ENCODE measurements at places on chromosomes 6 and 20.

- no peak for DNase-seq
These were observed 249.7 kb downstream of the TMEM242 start for GRCh38 chr6:157073596-157073995.

GRCh38 chr6:29980511-29980910 lies 38.2 kb downstream of the HLA-A start:
- no peak for DNase-seq

DNA sequence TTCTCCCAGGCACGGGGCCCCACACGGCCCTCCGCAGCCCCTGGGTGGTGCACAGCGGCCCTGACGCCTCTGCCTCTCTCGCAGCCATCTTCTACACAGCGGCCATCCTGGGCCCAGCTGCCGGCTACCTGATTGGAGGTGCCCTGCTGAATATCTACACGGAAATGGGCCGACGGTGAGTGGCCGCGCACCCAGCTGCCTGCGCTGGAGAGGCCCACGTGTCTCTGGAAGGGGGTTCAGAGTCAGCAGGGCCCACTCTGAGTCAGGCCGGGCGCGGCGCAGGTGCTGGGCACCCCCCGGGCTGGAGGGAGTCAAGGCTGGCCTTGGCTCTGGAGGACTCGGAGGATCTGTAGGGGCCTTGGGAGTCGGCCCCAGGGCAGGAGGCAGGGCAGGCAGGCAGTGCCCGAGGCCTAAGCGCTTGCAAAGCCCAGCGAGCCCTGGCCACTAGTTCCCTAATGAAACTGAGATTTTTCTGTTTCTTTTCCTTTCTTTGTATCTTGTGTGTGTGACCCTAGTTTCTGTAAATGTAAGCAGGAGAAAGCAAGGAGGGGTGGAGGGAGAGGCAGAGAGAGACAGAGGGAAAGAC lies 16.4 kb downstream of the SLCO4A1 start:
- no peak for DNase-seq

DNA sequence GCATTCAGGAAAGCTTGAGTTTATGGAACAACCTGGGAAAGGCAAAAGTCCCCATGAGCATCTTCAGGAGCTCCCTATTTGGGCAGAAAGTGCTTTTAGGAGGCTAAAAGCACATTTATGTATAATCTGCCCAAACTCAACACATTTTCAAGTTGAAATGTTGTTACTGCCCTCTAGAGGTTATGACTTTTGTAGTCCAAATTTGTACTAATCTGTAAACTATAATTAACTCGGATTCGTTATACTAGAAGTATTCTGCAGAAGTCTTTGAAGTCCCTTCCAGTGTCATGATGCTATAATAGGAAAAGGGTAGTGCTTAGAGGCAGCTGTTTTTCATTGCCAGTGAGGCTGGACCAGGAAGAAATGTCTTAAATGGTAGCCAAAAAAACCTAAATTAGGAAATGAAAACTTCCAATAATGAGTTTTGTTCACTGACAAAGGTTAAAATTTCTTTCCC lies 44.8 kb upstream of the EMILIN3 start:
- DNase-seq, result no peak

DNA sequence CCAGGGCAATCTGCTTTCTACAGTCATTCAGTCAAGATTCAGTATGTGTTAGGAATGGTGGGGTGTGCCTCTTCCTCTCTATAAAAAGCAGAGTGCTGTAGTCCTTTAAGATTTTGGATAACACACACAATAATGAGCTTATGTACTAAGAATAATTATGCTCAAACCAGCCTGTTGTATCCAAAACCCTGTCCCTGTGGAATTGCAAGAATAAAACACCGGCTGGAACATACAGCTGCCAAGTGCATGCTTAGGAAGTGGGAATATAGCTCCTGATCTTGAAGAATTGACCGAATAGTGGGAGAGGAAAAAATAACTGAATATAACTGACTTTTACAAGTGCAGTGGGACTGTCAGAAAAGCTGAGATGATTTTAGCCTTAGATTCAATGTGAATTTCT lies 979 bp upstream of the MOCS1 start:
- DNase-seq, result no peak

- no peak for DNase-seq
These were observed 140.9 kb downstream of the SLC22A3 start for GRCh38 chr6:160489091-160489490.

GRCh38 chr6:502761-503160 lies 111.2 kb downstream of the IRF4 start:
- no peak for DNase-seq

DNA sequence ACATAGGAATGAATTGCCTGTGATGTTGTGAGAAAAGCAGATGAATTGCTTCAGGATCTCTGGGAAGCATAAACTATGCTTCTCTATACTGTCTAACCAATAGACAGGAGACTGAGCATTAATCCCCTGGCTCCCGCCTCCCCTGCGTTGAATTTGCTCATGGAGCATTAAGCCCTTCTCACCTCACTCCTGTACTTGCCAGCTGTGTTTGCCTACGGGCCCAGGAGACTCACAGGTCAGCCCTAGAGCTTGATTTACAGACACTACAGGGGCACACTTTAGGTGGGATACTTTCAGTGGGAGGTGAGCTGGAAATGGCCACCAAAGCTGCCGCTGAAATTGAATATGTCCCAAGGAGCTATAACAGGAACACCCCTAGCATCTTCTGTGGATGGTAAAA lies 418.7 kb downstream of the CBLN4 start:
- no peak for DNase-seq

GRCh38 chr6:88808381-88808780 lies 155.0 kb downstream of the RNGTT start:
- DNase-seq, result no peak

DNA sequence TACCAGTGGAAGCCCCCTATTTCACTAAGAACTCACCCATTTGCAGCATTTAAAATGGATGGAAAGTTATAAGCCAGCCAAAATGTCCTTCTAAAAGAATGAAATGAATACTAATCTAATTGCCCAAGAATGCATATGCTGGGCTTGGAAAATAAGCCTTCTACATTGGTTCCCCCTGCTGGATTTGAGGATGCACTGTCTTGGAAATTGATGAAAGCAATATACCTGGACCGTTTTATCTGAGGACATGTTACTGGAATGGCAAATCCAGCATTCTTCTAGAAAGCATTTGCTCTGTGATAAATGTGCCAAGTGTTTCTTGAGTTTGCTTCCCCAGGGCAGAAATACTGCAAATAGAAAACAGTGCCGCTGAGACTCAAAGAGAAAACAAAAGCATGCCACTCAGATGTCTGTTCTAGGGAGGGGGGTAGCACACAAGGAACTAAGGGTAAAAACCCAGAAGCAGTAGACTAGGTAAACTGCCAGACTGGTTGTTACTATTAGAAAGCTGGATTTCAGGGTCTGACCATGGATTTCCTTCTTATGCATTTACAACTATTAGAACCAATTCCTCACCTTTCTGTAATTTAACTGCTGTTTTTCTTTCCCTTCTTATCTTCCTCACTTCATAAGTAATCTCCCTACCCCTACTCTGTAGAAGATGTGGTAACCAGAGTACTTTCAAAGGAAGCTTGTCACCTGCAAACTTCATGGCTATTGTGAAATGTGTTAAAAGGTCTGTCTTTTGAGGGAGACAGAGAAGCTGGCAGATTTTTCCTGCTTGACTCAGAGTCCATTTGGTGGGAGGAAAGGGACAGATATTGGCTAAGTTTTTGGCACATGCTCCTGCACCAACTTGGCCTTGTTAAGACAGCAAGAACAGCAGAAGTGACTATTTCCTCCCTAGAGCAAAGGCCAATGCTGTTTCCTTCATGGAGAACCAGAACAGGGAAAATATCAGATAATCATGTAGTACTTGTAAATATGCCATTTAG lies 642.6 kb downstream of the KIF16B start:
- DNase-seq, result no peak

- DNase-seq, result no peak
These were observed 66.9 kb downstream of the CARMIL1 start for GRCh38 chr6:25346064-25346463.

DNA sequence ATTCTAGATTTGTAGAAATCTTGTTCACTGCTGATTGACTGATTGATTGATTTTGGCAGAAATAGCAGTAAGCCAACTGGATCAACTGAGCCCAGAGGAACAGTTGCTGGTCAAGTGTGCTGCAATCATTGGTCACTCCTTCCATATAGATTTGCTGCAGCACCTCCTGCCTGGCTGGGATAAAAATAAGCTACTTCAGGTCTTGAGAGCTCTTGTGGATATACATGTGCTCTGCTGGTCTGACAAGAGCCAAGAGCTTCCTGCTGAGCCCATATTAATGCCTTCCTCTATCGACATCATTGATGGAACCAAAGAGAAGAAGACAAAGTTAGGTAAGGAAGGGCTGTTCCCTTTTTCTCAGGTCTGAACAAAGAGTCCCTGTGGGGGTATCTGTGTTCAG lies 31.2 kb downstream of the TREML1 start:
- no peak for DNase-seq

DNA sequence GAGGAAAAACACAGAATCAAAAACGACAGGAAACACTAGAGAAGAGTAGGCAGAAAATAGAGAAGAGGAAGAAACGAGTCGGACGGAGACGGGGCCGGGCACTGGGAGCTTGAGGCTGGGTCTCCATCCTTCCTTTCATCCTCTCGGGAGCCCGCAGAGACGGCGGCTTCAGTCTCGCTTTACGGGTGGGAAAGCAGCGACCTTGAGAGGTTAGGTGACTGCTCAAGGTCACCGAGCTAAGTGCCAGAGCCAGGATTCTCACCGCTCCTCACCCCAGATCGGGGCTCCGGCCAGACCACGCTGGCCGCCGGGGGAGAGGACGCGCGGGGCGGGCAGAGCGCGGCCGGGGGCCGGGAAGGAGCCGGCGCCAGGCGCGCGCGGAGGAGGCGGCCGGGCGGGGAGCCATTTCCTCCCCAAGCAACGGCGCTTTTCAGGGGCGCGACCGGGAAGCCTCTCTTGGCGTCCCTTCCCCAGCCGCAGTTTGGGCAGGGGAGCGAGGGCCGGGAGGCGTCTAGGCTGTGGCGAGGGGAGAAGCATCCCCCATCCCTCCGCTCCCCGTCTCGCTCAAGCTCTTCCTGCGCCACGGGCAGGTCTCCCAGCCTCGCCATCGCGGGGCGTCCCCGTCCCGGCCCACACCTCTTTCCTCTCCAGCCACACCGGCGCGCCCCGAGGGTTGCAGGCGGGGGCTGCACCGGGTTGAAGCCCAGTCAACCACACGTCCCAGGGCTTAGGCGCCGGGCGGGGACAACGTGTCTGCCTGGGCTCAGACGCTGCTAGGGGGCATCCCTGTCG lies 24.1 kb upstream of the MAP3K7 start:
- DNase-seq, result no peak

GRCh38 chr6:1839361-1839760 lies 229.6 kb downstream of the FOXC1 start:
- DNase-seq, result no peak

GRCh38 chr20:46832555-46832954 lies 62.1 kb upstream of the EYA2 start:
- DNase-seq, result no peak

- DNase-seq, result no peak
These were observed 17.5 kb downstream of the TMX4 start for GRCh38 chr20:8002056-8002455.

GRCh38 chr20:51731731-51732095 lies 36.5 kb downstream of the ATP9A start:
- DNase-seq, result no peak

GRCh38 chr20:23366384-23366783 lies 4.4 kb downstream of the GZF1 start:
- DNase-seq, result no peak

- no peak for DNase-seq
These were observed 116.5 kb upstream of the LAMP5 start for GRCh38 chr20:9397928-9398327.

- DNase-seq, result no peak
These were observed 5.7 kb downstream of the SUPT3H start for GRCh38 chr6:45371924-45372573.

- no peak for DNase-seq
These were observed 14.3 kb upstream of the NCOA3 start for GRCh38 chr20:47487175-47487917.

GRCh38 chr6:112649853-112650252 lies 302.7 kb downstream of the RFPL4B start:
- no peak for DNase-seq

- no peak for DNase-seq
These were observed 48.6 kb downstream of the RALGAPA2 start for GRCh38 chr20:20663841-20664240.

DNA sequence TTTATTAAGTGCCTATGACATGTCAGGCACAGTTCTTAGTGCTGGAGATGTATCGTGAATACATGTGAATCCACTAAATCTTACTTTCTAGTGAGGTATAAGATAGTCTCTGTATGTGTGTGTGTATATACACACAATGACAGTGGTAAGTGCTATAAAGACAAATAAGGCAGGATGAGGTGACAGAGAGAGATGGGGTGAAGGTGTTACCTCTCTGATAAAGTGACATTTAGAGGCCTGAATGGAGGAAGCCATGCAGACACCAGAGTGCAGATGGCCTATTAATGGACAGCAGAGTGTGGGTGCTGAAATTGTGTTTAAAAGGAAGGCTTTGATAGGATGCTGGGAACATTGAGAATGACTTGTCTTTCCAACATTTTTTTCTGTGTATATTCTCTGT lies 454.3 kb downstream of the CDC5L start:
- no peak for DNase-seq

GRCh38 chr6:11277275-11278206 lies 45.1 kb upstream of the NEDD9 start:
- DNase-seq, result no peak

DNA sequence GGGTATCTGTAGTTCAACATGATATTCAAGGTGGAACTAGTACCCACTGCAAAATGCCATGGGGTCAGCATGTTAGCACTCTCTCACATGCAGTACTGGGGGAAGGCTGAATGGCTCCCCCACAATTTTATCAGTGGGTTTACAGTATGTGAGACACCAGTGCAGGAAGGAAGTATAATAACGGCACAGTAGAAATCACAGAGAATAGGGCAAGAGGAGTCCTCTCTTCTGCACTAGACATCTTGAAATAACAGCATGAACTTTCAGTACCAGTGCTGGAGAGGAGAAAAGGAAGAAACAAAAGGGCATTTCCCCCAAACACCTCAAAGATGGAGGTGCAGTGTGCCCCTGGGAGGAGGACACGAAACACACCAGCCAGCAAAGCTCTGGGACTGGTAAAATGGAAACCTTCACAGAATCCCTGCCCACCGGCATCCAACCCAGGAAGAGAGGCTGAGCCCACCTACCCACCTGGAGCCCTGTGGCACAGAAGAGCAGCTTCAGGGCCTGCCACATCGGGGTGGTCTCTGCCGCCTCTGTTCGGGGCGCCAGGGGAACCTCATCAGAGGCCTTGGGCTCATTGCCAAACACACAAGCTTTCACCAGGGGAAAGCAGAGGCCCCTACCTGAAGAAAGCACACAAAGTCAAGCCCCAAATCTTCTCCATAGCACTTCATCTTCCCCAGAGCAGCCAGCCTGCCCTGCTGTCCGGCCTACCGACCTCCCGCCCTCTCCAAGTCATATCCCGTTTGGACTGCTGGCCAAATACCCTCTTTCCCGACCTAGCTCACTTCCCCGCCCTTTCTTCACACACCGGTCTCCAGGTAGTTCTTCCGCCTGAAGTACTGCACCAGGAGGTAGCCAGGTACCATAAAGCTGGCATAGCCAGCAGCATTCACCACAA lies 1.2 kb downstream of the SLC35B2 start:
- no peak for DNase-seq

GRCh38 chr20:59586613-59587012 lies 17.7 kb upstream of the PHACTR3 start:
- DNase-seq, result no peak
